ENCODE measurements at places on chromosomes 4 and X.

DNA sequence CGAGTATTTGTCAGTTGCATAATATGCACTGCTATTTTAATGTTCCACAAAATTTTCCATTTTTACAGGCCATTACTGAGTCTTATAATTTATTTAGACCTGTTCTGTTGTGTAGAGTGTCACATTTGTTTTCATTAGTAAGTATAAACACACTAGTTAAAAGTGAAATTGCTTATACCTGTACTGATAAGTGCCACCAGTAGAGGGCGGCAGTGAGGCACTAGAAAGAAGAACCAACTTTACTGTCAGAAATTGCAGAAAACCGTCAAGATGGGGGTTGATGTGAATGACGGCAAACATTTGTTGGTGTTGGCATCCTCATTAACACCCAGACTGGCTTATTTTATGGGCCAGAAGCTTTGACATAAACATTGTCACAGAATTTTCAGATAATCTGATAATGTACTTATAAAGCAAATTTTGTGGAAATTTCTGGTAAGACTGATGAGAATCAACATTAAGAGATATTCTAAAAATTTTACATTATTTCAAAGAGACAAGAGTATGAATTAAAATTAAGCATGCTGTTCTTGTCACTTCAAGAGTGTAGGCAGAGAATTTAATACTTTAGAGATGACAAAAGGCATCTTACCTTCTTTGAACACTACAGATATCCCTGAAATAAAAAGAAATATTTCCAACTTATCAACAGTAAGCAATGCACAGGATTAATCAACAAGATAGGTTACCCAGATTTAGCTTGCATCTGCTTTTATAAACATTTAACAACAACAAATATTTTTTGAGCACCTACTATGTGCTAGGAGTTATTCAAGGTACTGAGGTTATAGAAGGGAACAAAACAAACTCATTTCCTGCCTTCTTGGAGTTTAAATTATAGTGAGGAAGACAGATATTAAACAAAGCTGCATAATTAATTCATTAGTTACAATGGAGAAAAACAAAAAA is 24.9 kb downstream of the ALPK1 start:
- DNase-seq = no peak

DNA sequence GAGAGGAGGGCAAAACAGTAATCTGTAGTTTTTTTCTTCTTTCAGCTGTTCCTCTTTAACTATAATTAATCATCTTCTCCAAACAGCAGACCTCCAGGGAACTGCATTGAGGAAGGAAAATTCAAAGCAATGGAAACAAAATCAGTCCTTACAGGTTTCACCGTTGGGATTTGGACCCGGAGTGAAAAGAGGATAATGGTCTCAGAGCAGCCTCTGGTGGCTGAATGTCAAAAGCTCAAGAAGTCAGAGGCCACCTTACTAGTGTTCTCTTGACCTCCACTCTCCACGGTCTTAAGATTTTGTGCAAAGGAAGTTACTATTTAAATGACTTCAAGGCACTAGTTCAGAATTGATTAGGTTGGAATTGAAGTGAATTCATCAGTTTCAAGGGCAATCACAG is 16.0 kb upstream of the MID1 start:
- no peak for DNase-seq

DNA sequence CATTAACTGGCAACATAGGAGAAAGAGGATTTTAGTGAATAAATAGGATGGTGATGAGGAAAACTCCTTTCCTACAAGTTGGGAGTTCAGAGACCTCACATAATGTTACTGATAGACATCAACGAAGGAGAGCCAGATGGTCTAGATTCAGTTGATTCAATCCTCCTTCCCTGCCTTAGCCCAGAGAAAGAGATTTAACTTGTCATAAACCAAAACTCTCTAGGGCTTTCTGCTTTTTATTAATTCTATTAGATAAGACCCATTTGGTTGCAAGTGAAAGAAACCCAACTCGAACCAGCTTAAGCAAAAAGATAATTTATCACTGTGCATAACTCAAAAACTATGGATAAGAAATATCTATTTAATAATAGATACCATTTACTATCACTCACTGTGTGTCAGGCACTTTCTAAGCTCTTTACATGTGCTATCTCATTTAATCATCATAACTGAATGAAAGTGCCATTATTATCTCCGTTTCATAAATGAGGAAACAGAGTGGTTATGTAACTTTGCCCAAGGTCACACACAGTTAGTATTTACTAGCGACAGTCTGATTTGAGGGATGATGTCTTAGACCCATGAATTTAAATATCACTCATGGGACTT is 4.3 kb upstream of the UNC5C start:
- DNase-seq = no peak

GRCh38 chr4:98996056-98996764 is 689 bp downstream of the METAP1 start:
- DNase-seq = no peak

Data from vagina (tissue), 2 donors.